CD4-positive, alpha-beta T cell (primary cell): ENCODE measurements at places on chromosomes 2 and 18.

- DNase-seq = no peak
Observed at GRCh38 chr2:120715353-120715752, 20.3 kb upstream of the GLI2 start.

DNA sequence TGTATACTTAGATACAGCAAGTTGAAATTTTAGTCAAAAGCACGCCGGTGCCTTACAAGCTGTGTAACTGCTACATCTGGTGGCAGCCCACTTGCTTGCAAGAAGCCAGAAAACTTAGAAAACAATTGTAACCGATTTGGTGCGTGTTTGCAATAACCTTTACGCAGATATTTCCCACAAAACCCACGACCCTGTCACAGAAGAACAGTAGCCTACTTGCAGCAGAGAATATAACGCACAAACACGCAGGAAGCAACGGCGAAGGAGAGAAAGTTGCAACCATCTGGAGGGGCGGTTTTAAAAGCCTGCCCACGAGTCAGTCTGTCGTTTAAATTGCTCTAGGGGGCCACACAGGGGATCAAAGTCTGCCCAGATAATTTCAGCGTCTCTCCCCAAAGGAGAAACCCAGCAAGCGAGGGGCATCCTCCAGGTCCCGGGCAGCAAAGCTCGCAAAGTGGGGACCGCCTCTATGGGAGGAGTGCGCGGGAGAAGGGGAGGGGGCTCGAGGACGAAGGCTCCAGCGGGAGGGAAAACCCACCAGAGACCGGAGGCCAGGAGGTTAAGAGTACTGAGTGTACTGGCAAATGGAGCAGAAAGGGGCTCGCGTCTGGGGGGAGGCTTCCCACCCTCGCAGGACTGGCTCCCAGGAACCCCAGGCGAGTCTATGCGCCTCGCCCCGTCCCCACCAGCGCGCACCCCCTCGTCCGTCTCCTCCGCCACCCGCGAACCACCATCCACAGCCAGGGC lies 1.1 kb downstream of the TLK1 start:
- DNase-seq = peak; percentile 90

DNA sequence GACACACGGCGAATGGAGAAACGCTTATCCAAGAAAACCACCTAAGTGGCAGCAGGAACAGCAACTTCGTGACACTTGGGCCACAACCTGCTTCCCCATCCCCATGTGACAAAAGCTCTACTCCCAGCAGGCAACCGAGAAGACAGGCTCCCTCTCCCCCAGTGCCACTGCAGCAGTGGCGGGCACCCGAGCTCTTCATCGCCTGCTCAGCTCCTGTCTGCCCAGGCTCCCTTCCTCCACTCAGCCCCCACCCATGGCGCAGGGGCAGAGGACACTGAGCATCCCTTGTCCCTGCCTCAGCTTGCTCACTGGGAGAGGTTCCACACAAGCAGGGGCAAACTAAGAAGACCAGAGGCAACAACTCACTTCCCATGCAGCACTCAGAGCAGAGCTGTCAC lies 22.9 kb downstream of the SLC66A2 start:
- no peak for DNase-seq

DNA sequence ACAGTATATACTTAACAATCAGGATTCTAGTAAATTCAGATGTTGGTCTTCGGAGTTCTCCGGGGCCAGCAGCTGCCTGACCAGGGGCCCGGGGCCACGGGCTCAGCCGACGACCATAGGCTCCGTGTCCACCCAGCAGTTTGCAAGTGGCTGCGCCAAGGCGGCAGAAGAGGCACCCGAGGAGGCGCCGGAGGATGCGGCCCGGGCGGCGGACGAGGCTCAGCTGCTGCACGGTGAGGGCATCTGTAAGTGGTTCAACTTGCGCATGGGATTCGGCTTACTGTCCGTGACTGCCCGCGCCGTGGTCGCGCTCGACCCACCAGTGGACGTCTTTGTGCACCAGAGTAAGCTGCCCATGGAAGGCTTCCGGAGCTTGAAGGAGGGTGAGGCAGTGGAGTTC lies 136.3 kb downstream of the NUP35 start:
- DNase-seq = no peak

- no peak for DNase-seq
Observed at GRCh38 chr18:42632801-42633200, 482.7 kb downstream of the RIT2 start.
